ENCODE measurements at places on chromosomes 5 and 9. TPM values are rescaled to one million over a fixed set of nuclear protein-coding genes. Genes with fewer than 3 reads are reported as not detected.

DNA sequence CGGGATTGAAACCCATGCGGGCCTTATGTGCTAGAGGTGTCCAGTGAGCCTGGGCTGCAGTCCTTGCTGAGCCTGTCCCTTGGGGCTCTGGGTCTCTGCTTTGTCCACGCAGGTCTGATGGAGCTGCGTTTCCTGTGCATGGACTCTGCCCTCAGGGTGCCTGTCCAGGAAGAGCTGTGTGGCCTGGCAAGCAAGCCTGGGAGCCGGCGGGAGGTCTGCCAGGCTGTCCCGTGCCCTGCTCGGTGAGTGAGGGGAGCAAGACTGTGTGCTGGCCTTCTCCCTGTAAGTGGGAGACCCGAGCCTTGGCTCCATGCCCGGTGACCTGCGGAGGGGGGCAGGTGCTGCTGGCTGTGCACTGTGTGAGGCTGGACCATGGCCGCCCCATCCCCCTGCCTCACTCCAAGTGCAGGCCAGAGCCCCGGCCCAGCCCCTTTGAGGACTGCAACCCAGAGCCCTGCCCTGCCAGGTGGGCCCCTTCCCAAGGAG, 11.2 kb upstream of the CACFD1 start:
- no peaks in the 10 kb centered on the region for H3K36me3 ChIP-seq
- H3K27me3 ChIP-seq: peaks cover 9% of the 10 kb centered on the region
- no peak for DNase-seq
- H3K4me3 ChIP-seq: no peak overlapping the region

The HMMR gene
- 8.6 TPM for total RNA-seq

DNA sequence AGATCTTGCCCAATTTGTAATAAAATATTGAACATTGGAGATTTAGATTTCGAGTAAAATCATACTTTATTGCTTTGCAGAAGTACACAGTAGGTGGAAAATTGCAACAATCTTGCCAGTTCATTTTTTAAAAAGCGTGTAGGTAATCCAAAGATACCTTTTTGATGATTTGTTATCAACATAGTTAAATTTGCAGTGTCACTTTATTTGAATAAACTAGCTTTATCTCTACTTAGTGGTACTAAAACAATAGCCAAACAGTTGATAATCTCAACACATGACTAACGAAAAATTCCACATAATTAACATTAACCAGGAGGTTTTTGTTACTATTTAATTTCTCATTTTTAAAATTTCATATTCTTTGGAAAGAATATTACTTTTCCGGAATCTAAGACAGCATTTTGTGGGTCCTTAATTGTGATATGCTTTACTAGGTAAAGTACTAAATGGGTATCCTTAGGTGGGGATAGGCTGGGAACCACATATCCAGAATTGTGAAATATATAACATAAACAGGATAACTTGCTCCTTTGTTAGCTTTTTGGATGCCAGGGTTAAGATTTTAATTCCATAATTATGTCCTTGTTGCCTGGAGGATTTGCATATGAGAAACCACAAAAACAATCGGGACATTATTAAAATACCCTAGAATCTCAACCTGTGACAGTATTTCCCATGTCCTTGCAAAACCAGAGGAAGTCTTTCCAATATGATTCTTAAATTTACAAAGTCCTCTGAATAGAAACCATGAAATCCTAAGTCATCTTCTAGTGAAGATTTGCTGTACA, 2.4 kb upstream of the CHD1 start:
- H3K4me1 ChIP-seq: peaks cover 18% of the 10 kb centered on the region
- H3K27me3 ChIP-seq: peaks cover 14% of the 10 kb centered on the region
- H3K36me3 ChIP-seq: peaks cover 4% of the 10 kb centered on the region
- no peak for DNase-seq

DNA sequence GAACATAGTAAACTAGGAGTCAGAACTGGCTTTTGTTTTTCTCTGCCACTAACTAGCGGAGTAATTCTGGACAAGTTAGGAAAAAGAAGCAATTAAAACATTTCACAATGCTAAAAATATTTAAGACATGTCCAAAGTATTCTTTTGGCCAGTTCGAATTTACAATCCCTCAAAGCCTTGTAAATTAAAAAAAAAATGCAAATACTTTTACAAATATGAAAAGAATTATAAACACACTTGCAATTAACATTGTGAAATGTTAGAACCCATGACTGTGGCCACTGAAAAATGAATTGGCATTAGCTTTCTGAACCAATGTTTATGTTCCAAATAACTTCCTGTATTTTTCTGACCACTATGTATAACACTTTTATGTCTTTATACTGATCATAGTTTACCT, 2.2 kb downstream of the RAD1 start:
- H3K27me3 ChIP-seq: peaks cover 6% of the 10 kb centered on the region
- H3K27ac ChIP-seq: no peak overlapping the region

The EGFLAM gene
- total RNA-seq: 29.6 TPM

The CER1 gene
- total RNA-seq: 5.2 TPM

- H3K27me3 ChIP-seq: peaks cover 3% of the 10 kb centered on the region
- H3K27ac ChIP-seq: no peak overlapping the region
- H3K4me3 ChIP-seq: no peak overlapping the region
- peaks cover 26% of the 10 kb centered on the region for H3K36me3 ChIP-seq
- H3K4me1 ChIP-seq: peaks cover 17% of the 10 kb centered on the region
- no peak for DNase-seq
Observed at GRCh38 chr5:65961633-65962032, 35.3 kb downstream of the ERBIN start.

DNA sequence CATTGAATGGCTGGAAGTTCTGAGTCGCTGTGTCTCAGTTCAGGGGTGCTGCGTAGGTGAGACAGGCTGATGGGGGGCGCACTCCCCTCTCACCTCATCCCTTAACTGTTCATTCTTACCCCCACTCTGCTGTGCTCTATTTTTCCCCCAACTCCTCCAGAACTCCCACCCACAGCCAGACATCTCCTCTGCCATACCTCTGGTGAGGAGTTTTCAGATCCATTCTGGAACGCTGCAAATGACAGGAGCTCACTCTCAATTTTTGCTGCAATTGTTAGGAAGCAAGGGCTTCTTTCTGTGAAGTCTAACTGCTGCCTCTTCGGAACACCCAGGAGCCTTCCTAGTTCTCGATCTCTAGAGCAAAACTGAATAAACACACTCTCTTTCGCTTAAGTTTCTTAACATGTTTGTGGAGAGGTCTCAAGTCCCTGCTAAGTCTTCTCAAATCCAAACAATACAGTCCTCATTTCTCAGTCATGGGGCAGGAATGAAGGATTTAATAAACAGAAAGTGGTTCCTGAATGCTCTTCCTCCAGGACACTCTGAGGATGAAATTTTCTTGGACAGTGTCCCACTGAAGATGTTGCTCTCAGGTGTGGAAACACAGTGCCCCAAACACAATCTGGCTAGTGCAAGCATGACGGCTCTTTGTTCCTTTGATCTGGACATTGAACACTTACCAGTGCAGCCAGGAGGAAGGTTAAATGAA, 387.7 kb downstream of the KDM4C start:
- H3K27ac ChIP-seq: no peak overlapping the region
- peaks cover 4% of the 10 kb centered on the region for H3K36me3 ChIP-seq
- no peak for DNase-seq
- peaks cover 15% of the 10 kb centered on the region for H3K4me1 ChIP-seq
- no peaks in the 10 kb centered on the region for H3K27me3 ChIP-seq

The HSPB3 gene
- not detected for total RNA-seq

The PLPP7 gene
- 4.9 TPM for total RNA-seq

- no peak overlapping the region for H3K27ac ChIP-seq
- no peaks in the 10 kb centered on the region for H3K4me1 ChIP-seq
- no peaks in the 10 kb centered on the region for H3K36me3 ChIP-seq
Observed at GRCh38 chr5:13830536-13830935, 114.0 kb downstream of the DNAH5 start.

GRCh38 chr9:22105005-22105722, 96.1 kb upstream of the CDKN2B start:
- H3K36me3 ChIP-seq: no peaks in the 10 kb centered on the region
- no peak overlapping the region for H3K4me3 ChIP-seq
- peaks cover 4% of the 10 kb centered on the region for H3K4me1 ChIP-seq
- no peak overlapping the region for H3K27ac ChIP-seq
- no peak for DNase-seq

The ACOT12 gene
- total RNA-seq: not detected

- H3K27me3 ChIP-seq: no peaks in the 10 kb centered on the region
- H3K4me3 ChIP-seq: no peak overlapping the region
- peaks cover 5% of the 10 kb centered on the region for H3K4me1 ChIP-seq
- H3K27ac ChIP-seq: no peak overlapping the region
- no peak for DNase-seq
Observed at GRCh38 chr5:128825826-128826225, 139.5 kb upstream of the SLC27A6 start.

DNA sequence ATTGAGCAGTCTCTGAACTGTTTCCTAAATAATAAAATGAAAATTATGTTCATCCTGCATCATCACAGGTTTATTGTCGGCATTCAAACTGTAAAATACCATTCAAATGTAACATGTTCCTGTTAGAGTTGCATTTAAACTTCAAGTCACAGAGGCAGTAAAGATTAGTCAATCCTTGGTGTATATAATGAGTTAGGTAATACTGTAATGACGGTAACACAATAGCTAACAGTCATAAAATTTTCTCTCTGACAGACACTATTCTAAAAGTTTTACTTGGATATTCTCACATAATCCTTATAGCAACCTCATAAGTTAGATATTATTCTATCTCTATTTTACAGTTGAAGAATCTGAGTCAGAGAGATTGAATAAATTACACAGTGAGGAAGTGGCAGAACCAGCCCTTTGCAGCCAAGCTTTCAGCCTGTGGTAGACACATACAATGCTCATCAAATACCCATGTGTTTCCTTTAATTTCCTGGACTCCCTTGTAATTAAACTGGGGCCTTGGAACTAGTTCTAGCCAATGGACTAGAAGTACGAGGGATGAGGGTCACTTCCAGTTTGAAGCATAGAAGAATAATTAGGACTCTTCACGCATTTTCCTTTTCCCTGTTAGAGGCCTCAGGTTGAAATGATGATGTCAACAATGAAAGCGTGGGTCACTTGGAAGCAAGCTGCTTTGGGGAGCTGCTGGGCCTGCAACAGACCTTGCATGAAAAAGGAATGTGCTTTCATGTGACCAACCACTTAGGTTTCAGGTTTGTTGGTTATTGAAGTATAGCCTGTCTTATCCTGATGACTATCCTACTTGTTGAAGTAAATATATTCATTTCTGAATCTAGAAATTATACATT, 12.3 kb upstream of the CAST start:
- no peak overlapping the region for H3K4me3 ChIP-seq
- DNase-seq: no peak
- H3K27me3 ChIP-seq: peaks cover 3% of the 10 kb centered on the region
- H3K27ac ChIP-seq: no peak overlapping the region
- no peaks in the 10 kb centered on the region for H3K36me3 ChIP-seq

The NUTM2G gene
- not detected for total RNA-seq

The NPM1 gene
- total RNA-seq: 1,016 TPM

The GPR21 gene
- total RNA-seq: 1.8 TPM

DNA sequence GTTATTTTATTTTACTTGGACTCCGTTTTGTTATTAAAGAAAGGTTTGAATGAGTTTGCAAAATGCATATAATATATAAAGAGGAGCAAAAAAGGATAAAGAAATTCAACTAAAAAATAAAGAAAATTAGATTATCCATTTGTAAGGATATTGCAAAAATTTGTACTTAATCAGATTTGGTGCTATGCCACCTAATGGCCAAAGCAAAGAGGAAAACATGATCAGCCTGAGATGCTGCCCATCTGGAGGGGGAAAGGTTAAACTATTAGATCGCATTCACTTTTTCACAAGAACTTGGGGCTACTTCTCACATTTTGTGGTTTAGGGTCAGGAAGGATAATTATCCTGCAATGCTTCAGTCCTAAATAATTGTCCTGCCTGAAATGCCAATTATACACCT, 350.6 kb downstream of the MLLT3 start:
- no peaks in the 10 kb centered on the region for H3K27me3 ChIP-seq
- no peak overlapping the region for H3K4me3 ChIP-seq
- no peak overlapping the region for H3K27ac ChIP-seq
- H3K36me3 ChIP-seq: peaks cover 6% of the 10 kb centered on the region
- no peak for DNase-seq
- peaks cover 8% of the 10 kb centered on the region for H3K4me1 ChIP-seq

DNA sequence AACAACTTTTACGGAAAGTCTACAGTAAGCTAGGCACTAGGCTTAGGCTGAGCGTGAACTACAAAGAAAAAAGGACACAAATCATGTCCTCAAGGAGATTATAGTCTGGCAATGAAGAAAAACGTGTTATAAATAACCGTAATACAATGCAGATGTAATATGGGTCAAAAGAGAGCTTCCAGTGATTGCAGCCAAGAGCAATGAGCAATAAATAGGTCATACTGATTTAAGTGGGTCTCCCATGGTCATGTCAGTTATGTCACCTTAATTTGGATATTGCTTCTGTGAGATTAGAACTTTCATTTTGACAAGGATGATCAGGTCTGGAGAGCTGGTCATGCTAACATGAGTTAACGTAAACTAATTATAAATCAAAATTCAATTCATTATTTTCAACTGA, 158.6 kb upstream of the GNA14 start:
- peaks cover 14% of the 10 kb centered on the region for H3K36me3 ChIP-seq
- peaks cover 55% of the 10 kb centered on the region for H3K4me1 ChIP-seq
- H3K4me3 ChIP-seq: no peak overlapping the region

GRCh38 chr5:151627650-151628049, 36.5 kb upstream of the FAT2 start:
- no peaks in the 10 kb centered on the region for H3K4me1 ChIP-seq
- no peaks in the 10 kb centered on the region for H3K36me3 ChIP-seq
- H3K27ac ChIP-seq: no peak overlapping the region

- H3K36me3 ChIP-seq: no peaks in the 10 kb centered on the region
- H3K27me3 ChIP-seq: peaks cover 4% of the 10 kb centered on the region
- H3K4me1 ChIP-seq: no peaks in the 10 kb centered on the region
Observed at GRCh38 chr9:135365013-135365768, 114.4 kb upstream of the PPP1R26 start.

The ZDHHC11 gene
- total RNA-seq: 14.3 TPM

DNA sequence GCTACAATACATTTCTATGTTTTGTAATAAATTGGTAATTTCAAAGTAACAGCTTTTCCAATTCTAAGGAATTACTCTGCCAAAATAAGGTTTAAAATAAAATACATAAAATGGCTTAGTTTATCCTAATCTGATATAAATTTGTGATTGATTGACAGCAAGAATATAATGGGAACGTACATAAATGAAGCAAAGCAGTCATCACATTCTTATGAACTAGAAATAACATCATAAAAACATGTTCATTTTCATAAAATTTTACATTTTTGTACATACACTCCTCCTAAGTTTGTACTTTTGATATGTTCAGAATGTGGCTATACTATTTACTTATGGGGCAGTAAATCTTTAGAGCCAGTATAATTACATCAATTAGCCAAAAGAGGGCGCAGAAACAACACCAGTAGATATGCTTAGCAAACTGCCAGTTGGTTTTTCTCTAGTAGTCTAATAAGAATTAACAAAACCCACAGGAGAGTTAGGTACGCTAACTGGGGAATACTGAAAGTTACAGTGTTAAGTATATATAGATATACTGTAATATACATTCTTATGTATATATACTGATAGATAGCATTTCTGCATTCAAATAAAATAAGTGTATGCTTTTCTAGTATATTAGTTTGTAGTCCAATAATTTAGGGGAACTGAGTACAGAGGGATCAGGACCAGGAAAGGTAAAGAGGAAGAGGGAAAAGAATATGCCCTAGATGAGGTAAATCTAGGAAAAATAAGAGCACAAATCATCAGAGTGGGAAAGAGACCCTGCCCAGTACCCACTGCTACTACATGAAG, 76.8 kb downstream of the ZDHHC21 start:
- no peak overlapping the region for H3K4me3 ChIP-seq
- H3K36me3 ChIP-seq: no peaks in the 10 kb centered on the region
- H3K27me3 ChIP-seq: peaks cover 2% of the 10 kb centered on the region
- H3K4me1 ChIP-seq: peaks cover 4% of the 10 kb centered on the region
- no peak overlapping the region for H3K27ac ChIP-seq
- no peak for DNase-seq

Measured in endothelial cell (in vitro differentiated cells).